Right renal pelvis (tissue), 4 donors: ENCODE measurements at places on chromosomes 13 and 19. TPM values are rescaled to one million over a fixed set of nuclear protein-coding genes. Genes with fewer than 3 reads are reported as not detected.

DNA sequence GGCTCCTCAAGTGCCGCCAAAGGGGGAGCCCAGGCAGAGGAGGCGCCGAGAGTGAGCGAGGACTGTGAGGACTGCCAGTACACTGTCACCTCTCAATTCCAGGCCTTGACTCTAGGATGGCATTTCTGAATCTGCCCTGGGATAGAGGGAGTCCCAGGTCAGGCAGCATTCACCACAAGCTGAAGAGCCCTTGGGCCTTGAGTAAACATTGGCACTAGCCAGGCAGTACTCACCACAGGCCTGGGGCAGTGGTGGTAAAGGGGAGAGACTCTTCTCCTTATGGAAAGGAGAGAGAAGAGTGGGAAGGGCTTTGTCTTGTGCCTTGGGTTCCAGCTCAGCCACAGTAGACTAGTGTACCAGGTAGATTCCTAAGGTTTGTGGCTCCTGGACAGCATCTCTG lies 39.7 kb upstream of the HTR2A start:
- no peak for DNase-seq

DNA sequence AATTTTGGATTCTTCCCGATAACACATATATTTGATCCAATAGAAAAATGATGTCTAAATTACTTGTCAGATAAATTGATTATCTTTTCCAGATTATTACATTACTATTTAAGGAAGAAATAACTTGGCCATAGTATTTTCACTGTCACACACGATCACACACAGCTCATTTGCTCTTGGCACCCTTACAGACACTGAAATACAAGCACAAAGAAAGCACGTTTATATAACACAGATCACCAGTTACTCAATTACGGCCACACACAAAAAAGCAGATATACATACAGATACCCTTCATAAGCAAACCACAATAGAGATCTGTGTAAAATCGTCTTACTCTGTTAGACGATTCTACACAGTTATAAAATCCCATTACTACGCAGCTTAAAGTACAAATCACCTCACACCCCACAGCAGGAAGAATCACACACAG lies 716 bp upstream of the ZNF420 start:
- no peak for DNase-seq

DNA sequence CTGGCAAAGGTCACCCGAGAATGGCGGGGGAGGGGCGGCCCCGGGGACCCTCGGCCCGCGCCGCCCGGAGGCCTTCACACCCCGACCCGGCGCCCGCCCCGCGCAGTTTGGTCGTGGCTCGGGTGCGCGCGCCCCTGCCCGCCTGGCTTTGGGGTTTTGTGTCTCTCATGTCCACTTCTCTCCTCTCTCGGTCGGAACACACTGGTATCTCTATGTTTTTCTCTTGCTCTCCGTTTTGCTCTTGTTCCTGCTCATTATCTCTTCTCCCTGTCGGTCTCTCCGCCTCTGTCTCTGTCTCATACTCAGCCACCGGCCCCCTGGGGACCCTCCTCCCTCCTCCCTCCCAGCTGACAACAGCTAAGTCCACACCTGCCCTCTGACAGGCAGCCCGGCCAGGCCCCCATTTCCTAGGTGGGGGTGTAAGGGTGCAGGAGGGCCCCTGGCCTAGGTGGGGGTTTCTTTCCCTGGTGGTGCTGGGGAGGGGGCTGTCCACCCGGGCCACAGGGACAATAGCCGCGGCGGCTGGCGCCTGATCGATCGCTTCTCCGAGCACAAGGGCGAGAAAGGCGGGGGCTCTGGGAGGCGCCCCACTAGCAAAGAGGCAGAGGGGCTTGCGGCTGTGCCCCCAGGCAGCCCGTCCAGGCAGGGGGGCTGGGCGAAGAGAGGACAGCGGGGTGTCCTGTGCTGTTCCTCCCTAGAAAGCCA lies 2.3 kb downstream of the ONECUT3 start:
- no peak for DNase-seq

- DNase-seq, result no peak
Observed at GRCh38 chr19:55252760-55253663, 5.8 kb downstream of the PPP6R1 start.

GRCh38 chr13:48318821-48319511 lies 15.4 kb downstream of the RB1 start:
- DNase-seq, result no peak

- DNase-seq, result no peak
Observed at GRCh38 chr13:27352698-27353097, 71.7 kb upstream of the GTF3A start.

DNA sequence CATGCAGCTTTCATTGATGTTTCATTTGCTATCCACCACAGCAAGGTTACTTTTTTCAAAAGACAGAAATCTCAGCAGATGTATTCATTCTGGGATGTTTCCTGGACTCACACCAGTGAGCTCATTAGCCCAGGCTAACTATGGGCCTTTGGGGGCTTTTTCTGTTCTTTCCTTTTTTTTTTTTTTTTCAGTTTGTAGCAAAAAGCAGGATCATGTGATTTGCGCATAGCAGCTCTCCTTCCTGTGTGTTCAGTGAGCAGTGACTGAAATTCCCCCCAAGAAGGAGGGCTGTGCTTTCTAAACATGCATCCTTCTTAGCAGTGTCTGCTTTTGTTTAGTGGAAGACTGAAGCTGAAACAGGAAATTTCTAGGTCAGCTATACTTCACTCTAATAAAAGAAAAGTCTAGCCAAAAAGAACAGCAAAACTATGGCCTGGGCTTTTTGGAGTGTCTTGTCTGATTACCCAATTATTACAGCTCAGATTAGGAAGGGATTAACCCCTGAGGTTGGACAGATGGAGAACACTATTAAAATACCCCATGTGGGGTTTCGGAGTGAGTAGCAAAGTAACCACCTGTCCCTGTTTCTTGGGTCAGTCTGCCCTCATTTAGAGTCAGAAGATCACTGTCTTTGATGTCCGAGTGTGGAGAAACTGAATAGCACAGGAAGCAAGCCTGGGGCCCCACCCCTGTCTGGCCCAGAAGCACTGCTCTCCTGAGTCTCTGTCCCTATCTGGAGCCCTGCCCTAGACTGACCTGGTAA lies 8.9 kb upstream of the AMER2 start:
- DNase-seq, result no peak

GRCh38 chr13:41492432-41493260 lies 35.3 kb downstream of the RGCC start:
- DNase-seq, result no peak

DNA sequence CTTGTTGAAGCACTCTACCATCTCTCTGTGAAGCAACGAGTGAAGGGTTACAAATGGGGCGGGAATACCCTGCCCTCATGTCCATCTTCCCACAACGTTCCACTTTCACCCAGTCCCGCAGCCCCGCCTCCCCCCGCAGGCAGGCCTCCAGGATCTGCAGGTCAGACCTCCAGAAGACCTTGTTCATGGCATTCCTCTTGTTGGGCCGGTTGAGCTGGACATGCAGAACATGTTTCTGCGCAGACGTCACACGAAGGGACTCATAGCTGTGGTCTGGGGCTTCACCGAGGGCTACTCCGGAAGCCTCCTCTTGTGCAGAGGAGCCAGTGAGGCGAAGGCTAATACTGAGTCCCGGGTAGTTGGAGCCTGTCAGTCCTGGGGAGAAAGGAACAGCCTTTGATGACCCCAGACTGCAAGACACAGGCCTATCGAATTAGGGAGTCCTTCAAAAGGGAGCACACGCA lies 420 bp downstream of the ECH1 start:
- DNase-seq, result no peak

LHFPL6 gene
- polyA plus RNA-seq, result 47.8 TPM

PINLYP gene
- 18.7 TPM for polyA plus RNA-seq

REXO1 gene
- polyA plus RNA-seq, result 32.9 TPM

NKPD1 gene
- polyA plus RNA-seq, result 0.25 TPM

DNAJC15 gene
- polyA plus RNA-seq, result 31.6 TPM

NRTN gene
- polyA plus RNA-seq, result 4.2 TPM

PCCA gene
- polyA plus RNA-seq, result 64.8 TPM

ZNF320 gene
- 19.9 TPM for polyA plus RNA-seq

URAD gene
- polyA plus RNA-seq, result not detected
